Activated CD8-positive, alpha-beta memory T cell treated with anti-CD3 and anti-CD28 coated beads, Interleukin-2, amount 50 U/mL, for 4 hours (primary cell): ENCODE measurements at places on chromosomes 1 and 21.

DNA sequence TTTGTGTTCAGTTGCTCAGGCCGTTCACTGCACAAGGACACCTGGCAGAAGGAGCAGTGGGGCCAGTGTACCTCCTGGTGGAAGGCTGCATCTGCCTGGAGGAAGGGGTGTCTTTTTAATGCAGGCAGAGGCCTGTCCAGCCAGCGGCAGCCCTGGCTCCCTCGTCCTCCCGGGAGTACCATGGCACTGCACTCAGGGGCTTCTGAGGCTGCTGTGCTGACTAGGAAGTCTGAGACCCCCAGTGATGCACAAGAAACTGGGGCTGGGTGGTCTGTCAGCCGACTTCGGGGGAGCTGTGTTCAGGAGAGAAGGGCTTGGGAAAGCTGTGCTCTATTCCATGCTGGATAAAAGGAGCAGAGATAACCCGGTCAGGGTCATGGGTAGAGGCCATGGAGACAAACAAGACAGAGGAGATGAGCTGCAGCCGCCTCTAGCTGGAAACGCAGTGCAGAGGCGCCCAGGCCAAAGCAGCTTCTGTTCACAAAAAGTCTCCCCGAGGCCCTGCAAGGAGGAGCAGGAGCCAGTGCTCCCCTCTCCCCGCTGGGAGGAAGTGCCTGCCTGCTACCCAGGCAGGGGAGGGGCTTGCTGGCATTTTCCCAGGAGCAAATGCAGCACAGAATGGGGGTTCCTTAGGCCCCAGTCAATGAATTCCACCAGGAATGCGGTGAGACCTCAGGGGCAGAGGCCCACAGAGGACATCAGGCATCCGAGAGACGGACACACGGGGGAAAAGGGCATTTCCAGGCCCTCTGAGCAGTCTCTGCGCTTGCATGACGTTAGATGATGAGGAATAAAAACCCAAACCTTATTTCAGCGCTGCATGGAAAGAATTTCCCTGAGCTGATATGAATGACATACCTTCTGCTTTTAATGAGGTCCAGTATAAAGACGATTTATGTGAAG is 17.2 kb upstream of the C2CD2 start:
- DNase-seq: no peak

- no peak for DNase-seq
Observed at GRCh38 chr1:229907884-229908638, 159.0 kb upstream of the GALNT2 start.

- DNase-seq: peak; percentile 48
Observed at GRCh38 chr1:54310439-54311328, 95.5 kb downstream of the SSBP3 start.

DNA sequence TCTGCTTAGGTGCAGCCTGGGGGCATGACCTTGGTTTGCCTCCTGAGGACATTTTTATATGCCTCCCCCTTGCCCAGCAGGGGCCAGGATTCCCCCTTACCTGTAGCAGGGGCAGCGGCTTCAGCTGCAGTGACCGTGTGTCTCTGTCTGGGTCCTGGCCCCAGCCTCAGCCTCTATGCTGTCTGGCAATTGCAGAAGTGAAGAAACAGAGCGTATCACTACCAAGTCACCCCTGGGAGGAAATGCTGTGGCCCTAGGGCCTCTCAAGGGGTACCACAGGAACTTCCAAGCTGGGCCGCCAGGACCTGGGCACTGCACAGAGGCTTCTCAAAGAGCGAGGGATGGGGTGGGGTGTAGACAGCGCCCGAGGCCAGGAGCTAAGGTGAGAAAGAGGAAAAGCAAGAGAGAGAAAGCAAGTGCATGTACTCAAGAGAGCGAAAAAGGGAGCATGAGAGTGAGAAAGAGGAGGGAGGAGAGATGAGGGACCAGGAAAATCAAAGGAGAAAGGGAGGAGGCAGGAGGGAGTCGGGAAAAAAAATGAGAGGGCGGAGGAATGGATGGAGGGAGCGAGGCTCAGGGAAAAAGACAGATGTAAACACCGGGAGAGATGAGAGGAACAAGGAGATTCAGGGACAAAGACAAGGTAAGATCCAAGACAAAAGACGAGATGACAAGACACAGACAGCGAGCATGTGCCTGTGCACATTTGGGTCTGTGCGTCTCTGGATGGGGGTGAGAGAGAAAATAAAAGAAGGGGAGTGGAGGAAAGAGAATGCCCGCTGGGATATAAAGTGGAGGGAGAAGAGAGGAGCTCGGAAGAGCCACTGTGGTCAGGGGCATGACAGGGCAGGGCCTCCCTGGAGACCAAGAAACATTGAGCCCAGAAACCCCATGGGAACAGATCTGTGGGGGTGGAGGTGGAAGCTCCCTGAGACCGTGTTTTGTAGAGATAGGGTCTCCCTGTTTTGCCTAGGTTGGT is at the start of gene PTAFR:
Gene PTAFR (minus strand): TSS at position 199 of the 979 bp plus-strand sequence. CDS start 25,669 bp downstream, outside the sequence.
- DNase-seq: no peak

GRCh38 chr1:79517470-79518224 is 511.1 kb upstream of the ADGRL4 start:
- DNase-seq: no peak

GRCh38 chr1:50417946-50418599 is 5.2 kb downstream of the DMRTA2 start:
- no peak for DNase-seq

DNA sequence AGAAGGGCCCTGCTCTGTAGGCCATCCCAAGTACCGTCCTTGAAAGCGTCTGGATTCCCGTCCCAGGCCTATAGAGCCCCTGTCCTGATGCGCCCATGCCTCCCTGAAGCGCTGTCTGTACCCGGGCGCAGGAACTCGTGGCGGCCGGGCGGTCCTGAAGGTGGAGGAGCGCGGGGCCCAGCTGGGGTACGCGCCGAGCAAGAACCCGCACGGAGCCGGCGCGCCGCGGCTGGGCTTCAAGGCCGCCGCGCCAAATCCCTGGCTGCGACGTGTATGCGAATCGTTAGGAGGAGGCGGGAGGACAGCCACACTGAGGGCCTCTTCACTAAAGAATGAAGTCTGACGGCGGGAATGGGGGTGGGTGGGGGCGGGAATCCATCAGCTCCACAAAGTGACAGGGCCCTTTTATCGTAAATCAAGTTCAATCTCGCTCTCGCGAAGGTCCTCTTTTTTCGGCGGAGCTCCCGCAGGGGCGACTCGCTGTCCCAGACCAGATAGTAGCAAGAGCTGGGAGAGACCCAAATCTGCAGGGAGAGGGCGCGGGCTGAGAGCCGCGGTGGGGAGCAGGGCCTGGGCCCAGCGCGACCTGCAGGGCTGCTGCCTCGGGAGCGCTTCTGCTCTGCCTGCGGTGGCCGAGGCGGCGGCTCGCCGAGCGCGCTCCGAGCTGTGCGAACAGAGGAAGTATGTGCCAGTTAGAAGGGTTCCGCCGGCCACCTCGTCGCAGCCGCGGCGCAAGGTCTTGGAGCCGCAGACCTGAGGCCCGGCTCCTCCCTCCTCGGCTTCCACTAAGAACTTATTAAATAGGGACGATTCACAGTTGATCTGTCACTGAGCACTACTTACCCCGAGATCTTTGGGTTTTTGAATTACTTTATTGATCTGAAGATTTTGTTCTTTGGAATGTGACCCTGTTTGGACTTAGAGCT is 10.4 kb downstream of the BARHL2 start:
- DNase-seq: no peak

- DNase-seq: no peak
Observed at GRCh38 chr1:203037509-203038190, 11.4 kb downstream of the PPFIA4 start.

DNA sequence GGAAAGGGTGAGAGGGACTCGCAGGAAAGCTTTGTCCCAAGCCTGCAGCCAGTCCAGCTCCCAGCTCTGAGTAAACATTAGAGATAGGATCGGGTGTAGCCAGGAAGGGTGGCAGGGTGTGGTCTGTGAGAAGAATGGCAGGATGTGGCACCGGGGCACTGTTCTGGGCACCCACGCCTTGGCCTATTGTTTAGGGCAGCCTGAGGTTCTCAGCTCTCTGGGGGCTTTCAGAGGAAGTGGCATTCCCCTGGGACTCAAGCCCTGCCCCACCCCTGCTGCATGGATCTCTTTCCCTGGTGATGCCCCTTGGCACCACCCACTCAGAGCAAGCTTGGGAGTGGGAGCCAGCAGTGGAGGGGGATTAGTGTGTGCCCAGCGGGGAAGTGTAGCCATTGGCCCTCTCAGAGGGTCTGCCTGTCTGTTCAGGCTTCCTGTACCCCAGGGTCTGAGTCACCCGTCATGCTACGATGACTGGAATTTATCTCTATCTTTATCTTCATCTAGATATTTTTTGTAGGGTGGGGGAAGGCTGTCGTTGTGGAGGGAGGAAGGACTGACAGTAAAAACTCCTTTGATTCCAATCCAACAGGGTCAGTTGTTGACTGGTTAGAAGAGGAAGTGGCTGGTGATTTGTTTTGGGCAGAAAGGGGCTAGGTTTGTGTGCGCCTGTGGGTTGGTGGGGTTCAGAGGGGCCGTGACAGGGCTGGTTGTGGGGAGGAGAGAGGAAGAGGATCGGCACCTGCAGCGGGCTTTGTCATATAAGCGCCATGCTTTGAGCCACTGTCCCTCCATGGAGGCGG is 31.6 kb downstream of the SOX13 start:
- DNase-seq: no peak

GRCh38 chr1:30183895-30184294 is 539.5 kb downstream of the MATN1 start:
- DNase-seq: no peak

DNA sequence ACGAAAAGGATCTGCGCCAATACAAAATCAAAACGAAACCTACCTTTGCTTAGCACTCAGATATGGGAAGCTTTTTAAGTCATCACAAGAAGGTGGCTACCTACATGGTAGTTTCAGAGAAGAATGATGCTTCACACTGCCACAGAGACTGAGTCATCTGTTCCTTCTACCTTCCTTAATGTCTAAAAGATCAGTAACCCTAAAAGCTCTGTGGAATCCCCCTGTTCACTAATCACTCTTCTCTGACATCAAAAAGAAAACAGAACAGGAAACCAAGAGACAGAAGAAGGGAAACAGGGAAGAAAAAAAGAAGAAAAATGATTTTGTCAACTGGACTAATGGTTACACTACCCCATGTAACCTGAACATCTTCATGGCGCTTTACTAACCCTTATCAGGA is 177.2 kb downstream of the SMYD3 start:
- DNase-seq: no peak

GRCh38 chr1:164969253-164969652 is 387.3 kb downstream of the LMX1A start:
- DNase-seq: no peak
